NCI-H82 (cell line): ENCODE measurements at places on chromosomes 16 and 17.
A peak's percentile ranks its signal among the peaks of the same experiment; 100 is the strongest.

- DNase-seq, result no peak
Measured at GRCh38 chr16:9296271-9296590, 204.8 kb downstream of the HAPSTR1 start.

DNA sequence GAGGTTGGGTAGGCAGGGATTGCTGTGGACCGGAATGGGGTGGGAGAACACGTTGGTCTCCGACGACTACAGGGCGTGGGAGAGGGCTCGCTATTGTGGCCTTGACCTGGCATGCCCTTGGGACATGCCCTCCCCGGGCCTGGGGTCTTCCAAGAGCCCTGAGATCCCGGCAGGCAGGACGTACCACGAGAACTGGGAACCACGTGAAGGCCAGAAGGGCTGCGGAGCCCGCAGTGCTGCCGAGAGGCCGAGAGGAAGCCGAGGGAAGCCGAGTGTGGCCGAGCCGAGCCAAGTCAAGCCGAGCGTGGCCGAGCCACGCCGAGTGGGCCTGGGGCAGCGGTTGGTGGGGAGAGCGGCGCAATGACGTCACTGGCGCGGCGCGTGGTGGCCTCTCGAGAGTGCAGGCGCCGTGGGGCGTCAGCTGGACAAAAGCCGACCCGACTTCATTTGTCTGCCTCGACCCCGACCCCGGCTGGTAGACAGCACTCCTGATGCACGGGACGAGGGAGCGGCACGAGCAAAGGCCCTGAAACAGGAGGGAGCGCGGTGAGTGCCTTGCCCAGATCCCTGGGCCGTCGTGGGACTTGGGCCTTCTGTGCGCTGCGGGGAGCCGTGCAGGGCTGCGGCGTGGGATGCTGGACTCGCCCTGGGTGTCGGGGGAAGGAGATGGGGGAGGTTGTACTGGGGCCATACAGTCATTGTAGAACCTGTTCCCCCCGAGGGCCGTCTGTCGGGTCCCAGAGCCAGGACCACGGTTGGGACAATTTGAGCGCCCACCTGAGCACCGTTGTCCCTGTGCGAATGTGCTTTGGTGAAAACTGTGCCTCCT is 6.6 kb downstream of the SOCS1 start:
- no peak for DNase-seq

DNA sequence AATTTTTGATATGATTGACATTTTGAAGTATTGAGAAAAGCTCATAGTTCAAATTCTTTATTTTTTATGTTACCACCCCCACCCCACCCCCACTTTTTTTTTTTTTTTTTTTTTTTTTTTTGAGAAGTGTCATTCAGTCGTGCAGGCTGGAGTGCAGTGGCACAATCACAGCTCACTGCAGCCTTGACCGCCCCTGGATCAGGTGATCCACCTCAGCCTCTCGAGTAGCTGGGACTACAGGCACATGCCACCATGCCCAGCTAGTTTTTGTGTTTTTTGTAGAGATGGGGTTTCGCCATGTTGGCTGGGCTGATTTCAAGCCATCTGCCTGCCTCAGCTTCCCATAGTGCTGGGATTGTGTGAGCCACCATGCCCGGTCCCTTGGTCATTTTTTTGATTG is 7.4 kb downstream of the TAF15 start:
- DNase-seq, result no peak

GRCh38 chr17:44920565-44920940 is 5.3 kb upstream of the GFAP start:
- peak; percentile 60 for DNase-seq

DNA sequence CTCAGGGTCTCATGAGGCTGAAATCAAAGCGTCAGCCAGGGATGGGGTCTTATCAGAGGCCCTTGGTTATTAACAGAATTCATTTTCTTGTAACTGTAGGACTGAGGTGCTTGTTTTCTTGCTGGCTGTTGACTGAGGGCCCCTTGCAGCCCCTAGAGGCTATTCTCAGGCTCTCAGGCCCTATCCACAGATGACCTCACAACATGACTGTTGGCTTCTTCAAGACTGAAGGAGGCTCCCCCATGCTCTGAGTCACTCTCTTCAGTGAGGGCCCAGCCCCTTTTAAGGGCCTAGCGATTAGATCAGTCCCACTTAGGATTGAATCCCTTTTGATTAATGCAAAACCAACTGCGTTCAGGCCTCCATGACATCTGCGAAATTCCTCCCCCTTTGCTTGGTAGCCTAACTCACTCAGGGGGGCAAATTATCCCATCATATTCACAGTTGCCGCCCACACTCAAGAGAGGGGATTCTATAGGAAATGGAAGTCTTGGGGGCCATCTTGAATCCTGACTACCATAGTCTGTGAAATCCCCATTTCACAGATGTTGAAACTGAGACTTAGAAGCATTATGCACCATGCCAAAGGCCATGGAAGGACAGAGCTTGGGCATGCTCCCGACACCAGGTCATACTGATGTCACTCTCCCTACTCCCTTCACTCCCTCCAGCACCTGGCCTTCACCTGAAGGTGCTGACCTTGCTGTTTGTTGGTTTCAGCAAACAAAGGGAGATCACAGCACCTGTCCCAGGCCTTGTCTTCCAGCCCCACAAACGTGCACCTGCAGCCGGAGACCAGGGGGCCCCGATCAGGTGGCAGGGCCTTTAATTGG is 592.3 kb downstream of the MAF start:
- no peak for DNase-seq

DNA sequence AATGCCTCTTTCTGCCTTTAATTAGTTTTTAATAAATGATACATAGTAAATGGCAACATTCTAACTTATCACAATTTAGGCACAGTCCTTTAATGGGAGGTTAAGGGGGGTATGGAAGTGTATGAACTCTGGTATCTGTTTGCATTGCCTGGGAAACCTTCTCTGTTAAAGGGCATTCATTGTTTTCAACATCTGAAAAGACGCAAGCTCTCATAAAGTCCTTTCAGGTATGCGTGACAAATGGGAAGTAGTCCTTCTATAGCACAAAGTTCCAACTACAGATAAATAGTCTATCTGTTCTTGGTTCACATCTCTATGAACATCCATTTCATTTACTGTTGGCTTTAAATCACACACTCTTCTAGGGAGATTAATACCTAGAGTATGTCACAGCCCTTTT is 298.0 kb upstream of the PMFBP1 start:
- no peak for DNase-seq

GRCh38 chr16:48496571-48497095 is 111.4 kb upstream of the SIAH1 start:
- DNase-seq, result no peak

DNA sequence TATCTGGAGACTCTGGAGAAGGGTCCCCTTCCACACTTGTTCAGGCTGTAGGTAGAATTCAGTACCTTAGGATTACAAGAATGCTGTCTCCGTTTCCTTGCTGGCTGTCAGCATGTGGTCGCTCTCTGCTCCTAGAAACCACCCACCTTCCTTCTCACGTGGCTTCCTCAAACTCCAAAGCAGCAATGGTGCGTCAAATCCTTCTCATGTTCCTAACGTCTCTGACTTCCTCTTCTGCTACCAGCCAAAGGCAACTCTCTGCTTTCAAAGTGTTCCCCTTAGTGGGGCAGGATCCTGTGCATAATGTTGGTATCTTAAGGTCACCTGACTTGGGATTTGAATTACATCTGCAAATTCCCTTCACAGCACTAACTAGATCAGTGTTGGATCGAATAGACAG is 30.9 kb upstream of the DYNLRB2 start:
- DNase-seq, result no peak

DNA sequence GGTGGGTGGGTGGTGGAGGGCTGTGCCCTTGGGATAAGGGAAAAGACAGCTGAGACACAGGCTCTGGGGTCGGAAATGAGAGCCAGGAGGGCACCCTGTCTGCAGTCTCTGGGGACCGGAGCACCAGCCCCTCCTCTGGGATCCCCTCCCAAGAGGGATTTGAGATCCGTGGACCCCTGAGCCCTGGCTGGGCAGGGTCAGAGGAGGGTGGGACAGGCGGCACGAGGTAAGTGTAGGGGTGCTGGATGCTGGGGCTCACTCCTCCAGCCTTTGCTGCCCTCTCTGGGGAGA is 425 bp downstream of the SGSH start:
- DNase-seq, result no peak

GRCh38 chr16:19417640-19418039 is at the start of gene TMC5:
TSS of gene TMC5 (plus strand) at chr16:19417883. CDS start at chr16:19440039, 22,156 bp downstream.
- DNase-seq, result no peak

- peak; percentile 97 for DNase-seq
Measured at GRCh38 chr17:41965694-41966462, 717 bp upstream of the CNP start.

GRCh38 chr17:40450175-40450574 is 6.9 kb downstream of the IGFBP4 start:
- DNase-seq, result peak; percentile 29

DNA sequence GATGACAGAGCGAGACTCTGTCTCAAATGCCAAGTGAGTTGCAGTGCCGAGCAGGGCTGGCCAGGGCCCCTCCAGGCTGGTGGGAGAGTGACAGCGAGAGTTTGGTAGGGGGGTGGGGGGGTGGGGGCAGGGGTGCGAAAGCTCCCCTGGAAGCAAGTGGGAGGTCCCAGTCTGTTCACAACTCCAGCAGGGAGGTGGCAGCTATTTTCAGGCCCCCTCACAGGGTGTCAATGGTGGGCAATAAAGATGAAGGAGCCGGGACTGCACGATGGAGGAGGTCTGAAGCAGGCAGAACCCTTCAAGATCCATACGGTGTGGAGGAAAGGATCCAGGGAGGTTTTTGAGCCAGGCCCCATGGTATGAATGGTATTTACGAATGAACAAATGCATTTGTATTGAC is 83.7 kb downstream of the PGS1 start:
- DNase-seq, result no peak

- no peak for DNase-seq
Measured at GRCh38 chr16:15820837-15821236, 36.0 kb downstream of the MYH11 start.

DNA sequence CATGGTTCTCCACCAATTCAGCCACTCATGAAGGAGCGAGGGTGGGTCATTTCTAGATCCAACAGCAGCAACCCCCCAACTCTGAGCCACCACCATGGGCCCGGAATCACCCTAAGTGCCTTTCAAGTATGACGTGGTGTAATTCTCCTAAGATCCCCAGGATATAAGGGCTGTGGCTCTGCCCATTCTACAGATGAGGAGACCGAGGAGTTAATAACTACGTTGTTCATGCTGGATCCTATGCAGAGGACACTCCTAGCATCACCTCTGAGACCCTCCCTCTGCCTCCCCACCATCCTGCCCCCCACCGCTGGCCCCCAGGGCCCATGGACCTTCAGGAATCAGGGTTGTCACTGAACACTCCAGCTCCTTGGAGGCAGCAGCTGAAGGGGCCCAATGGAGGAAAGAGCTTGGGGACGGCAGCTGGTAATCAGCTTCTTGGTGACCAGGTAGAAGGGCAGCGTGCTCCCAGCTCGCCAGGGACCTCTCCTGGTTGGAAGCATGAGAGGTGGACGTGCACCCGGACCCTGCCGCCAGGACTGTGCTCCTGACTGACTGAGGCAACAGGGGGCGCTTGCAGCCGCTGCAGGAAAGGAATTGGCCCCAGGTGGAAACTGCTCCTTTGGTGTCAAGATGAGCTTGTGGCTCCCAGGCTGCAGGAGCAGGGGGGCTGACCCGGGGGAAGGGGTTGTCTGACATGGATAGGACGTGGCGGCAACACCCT is 28.2 kb upstream of the CACNG1 start:
- DNase-seq, result no peak

DNA sequence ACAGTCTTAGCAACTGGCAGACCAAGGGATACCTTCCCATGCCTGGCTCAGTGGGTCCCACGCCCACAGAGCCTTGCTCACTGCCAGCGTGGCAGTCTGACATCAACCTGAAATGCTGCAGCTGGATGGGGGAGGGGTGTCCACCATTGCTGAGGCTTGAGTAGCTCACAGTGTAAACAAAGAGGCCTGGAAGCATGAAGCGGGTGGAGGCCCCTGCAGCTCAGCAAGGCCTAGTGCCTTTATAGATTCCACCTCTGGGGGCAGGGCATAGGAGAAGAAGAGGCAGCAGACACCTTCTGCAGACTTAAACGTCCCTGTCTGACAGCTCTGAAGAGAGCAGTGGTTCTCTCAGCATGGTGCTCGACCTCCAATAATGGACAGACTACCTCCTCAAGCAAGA is 263.2 kb downstream of the KIF2B start:
- peak; percentile 5 for DNase-seq

DNA sequence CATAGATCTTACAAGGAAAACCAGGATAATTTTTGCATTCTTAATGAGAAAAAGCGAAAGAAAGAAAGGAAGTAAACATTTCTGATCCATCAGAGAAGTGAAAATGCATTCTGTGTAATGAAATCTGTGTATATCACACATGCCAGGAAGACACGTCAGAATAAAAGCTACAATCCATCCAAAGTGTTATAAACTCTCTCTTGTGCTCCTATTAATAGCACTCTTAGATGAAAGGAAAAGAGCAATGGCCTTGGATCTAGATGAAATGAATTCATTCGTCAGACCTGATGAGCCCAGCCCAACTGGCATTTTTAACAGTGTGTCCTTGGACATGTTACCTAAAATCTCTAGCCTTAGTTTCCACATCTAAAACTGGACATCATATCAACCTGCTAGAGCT is 885.5 kb downstream of the CDH11 start:
- no peak for DNase-seq

DNA sequence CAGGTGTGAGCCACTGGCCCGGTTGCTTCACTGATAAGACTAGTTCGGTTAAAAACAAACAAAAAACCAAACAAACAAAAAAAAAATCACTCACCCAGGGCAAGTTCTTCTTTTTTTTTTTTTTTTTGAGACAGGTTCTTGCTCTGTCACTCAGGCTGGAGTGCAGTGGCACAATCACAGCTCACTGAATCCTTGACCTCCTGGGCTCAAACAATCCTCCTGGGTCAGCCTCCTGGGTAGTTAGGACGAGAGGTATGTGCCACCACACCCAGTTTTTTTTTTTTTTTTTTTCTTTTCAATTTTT is 119.5 kb upstream of the CORO6 start:
- no peak for DNase-seq

- no peak for DNase-seq
Measured at GRCh38 chr17:41553987-41554680, 17.7 kb downstream of the KRT9 start.

- DNase-seq, result peak; percentile 71
Measured at GRCh38 chr16:3187798-3188674, at the start of gene OR1F1. TSS of gene OR1F1 (plus strand) at chr16:3188204.

GRCh38 chr16:29813644-29814562 is 1.9 kb downstream of the PRRT2 start:
- DNase-seq, result peak; percentile 43

DNA sequence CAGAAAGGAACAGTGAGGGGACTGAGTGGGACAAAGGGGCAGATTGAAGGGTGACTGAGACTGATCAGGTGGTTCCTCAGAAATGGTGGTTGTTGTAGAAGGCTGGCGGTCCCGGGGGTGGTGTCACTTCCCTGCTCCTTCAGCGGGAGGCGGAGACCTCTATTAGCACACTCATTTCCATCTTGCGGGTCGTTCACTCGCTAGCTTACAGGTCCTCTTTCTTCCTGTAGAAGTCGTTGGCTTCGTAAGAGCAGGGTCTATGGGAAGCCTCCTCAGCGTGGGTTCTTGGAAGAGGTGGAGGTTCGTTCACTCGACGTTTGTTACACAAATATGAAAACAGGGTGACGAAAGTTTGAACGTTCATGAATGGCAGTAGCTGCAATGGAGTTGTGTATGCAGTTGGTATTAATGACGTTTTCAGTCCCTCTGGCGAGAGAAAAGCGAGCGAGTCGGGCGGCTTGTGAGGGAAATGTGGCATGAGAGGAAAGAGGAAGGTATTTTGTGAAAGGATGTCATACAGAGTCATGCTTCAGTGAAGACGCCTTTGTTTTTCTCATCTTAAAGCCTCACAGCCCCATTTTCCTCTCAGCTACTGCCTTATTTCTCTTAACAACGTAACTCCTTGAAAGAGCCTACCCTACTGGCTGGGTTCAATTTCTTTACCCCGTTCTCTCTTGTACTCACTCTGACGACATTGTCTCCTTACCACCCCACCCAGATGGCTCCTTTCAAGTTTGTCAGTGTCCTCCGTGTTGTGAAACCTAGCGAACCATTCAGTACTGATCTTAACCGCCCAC is 667 bp downstream of the EFCAB13 start:
- DNase-seq, result peak; percentile 48
